Kidney epithelial cell (primary cell): ENCODE measurements at places on chromosomes 1 and 21.

- no peak for DNase-seq
These were observed 8.5 kb downstream of the DHRS3 start for GRCh38 chr1:12609469-12610003.

DNA sequence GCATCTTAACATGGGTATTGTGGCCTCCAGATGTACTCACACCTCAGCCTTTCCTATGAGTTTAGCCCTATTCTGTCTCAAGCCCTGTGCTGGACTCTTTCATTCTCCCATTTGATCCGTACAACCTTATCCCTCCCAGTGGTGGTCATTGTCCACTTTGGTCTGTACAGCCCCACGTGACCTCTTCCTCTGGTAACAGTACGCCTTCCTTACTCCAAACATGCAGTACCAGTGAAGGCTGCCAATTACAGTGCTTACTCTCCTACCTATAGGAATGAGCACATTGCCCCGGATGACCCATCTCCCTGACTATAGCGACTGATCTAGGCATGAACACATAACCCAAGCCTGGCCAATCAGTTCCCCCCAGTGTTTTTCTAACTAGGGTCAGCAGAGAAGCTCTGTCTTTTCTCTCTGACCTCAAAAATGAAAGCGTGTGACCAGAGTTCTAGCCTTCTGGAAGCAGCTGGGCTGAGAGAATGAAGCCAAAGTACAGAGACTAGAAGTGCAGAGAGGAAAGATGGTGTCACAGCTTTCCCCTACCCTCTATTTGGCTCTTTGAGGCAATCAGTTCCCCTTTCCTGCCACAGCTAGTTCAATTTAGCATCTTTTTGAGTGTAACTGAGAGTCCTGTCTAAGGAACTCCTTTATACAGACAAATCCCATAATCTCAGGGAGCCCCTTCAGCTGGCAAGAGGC, 9.9 kb upstream of the QSOX1 start:
- DNase-seq = no peak

DNA sequence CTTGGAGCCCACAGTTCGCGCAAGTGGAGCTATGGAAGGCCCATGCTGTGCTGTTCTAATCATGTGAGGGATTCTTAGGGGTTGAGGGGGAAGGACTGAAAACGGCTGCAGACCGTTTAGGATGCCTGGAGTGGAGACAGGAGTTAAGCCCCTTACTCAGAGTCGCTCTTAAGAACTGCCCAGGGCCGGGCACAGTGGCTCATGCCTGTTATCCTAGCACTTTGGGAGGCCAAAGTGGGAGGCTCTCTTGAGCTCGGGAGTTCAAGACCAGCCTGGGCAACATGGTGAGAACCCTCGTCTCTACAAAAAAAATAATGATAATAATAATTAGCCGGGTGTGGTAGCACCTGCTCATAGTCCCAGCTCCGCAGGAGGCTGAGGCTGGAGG, 1.1 kb downstream of the ZNF672 start:
- DNase-seq = no peak

- no peak for DNase-seq
These were observed 39.3 kb downstream of the BRINP2 start for GRCh38 chr1:177210071-177210470.

- DNase-seq = no peak
These were observed 415.6 kb downstream of the SMYD3 start for GRCh38 chr1:246091477-246091876.

DNA sequence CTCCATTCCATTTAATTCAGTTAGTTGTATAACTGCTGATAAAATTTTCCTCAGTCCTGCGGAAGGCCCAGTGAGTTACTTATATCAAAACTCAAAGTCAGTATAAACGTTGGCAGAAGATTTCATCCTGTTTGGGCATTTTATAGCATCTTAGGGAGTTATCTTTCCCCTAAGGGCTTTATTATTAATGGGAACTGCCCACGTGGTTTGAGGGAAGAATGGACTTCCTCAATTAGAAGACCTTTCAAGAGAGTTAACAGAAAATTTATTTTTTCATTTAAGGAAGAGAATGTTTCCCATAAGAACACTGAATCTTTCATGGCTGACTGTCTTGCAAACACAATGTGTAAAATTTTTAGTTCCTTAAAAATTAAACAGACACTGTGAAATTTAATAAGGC, 400.1 kb downstream of the NEGR1 start:
- no peak for DNase-seq

- no peak for DNase-seq
These were observed 64.2 kb downstream of the HLX start for GRCh38 chr1:220943319-220943996.

DNA sequence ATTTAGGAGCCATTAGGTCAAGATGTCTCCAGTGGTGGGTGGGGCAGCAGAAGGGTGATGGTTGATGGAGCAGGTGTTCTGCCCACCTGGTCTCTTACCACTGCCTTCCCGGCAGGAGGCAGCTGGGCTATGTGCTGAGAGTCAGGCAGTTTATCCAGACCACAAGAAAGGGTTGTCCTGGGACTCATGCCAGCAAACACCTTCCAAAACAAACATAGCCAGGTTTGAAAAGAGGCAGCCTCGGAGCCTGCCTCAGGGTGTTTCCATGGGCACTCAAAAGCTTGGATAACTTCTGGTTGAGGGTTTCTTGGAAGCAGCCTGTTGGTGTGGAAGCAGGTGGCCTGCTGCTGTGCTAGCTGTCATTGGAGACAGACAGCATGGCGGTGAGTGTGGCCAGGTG, 187.2 kb downstream of the PCP4 start:
- DNase-seq = peak; percentile 10

- no peak for DNase-seq
These were observed 1.6 kb downstream of the ELK4 start for GRCh38 chr1:205630241-205630640.

GRCh38 chr1:226739696-226740065, 599 bp upstream of the ITPKB start:
- no peak for DNase-seq

DNA sequence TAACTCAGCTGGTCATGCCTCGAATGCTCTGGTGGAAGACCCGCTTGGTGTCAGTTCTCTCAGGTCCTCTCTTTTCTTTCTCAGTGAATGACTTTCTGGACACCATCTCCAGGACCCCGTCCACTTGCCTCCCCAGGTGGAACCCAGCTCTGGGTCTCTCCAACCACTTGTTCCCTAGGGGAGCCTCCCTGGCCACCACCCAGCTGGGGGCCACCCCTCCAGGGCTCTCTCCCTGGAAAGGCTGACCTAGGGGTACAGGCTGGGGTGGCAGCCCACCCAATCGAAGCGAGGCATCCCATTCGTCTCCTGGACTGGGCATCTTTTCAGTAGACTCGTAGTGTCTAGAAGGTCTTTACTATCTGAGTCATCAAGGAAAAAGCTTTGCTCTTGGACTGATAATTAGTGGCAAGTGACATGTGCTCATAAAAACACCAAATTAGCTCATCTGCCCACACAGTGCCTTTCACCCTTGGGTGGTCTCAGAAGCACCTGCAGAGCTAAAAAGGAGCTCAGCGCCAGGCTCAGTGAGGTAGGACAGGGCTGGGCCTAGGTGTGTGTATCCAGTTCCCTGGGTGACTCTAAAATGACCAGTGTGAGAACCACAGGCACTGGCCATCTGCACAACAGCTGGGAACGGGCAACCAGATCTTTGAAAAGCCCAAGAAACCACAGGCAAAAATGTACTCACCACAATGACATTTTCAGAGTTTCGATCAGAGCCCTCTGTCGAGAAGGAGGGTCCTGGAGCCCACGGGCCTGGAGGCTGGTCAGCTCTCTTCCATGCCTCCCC, 2.4 kb upstream of the PDXK start:
- no peak for DNase-seq

- DNase-seq = no peak
These were observed 71.0 kb downstream of the CD46 start for GRCh38 chr1:207822602-207823451.

DNA sequence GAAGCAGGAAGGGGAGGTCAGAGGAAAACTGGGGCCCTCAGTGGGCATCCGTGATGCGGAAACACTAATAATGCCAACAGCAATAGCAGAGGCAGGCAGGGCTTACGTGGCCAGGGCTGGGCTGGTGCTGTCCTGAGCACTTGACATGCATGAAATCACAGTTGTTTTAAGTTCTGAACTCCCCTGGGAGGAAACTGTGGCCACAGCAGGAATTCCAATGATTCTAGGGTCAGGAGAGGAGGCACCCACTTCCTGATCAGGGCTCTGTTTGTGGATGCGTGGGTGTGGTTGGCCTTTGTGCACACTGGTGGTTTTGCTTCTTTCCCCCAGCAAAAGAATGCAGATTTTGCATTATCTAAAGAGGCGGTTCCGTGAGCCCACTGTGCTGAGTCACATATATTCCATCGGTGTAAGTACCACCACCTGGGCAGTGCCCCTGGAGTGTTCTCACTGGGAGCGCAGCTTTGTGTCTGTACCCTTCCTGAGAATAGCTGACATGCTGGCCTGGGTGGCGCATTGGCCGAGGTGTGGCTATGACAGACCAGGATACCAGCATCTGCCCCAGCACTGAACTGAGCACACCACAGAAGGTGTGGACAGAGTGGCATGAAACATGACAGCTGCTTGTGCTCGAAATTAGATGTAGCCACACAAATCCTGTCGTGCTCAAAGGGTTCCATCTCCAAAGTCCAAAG, 71.0 kb downstream of the PDE9A start:
- DNase-seq = peak; percentile 93

DNA sequence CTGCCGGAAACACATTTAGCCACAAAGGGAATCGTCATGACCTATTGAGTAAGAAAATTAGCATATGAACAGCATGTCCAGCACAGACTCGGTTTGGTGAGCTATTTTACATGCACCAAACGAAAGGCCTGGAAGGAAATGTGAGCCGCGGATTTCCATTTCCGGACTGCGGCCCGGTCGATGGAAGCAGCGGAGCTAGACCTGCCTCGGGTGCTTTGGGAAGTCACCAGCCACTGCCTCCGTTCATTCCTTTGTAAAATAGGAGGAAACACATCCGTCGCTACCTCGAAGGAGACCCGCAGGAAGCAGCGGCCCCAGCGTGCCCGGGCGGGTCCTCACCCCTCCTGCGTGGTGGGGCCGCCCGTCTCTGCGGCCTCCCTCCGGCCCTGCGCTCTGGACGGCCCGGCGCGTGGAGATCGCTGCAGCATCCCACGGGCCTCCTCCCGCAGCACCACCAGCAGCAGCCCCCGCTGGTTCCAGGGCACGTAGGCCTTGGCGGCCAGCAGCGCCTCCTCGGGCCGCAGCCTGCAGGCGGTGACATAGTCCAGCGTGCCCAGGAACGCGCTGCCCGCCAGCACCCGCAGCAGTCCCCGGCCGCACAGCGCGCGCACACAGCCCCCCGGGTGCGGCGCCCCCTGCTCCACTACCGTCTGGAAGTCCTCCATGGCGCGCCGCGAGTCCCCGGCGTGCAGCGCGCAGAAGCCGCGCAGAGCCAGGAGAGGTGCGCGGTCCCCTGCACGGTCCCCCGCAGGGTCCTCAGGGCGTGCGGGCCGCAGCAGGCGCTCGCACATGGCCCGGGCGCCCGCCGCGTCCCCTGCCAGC, 12.1 kb downstream of the TTC34 start:
- DNase-seq = no peak

GRCh38 chr1:203325418-203326091, 20.2 kb downstream of the BTG2 start:
- no peak for DNase-seq

- no peak for DNase-seq
These were observed 91.6 kb downstream of the LRRC8C start for GRCh38 chr1:89724369-89725010.

GRCh38 chr21:32962268-32962667, 63.5 kb upstream of the OLIG2 start:
- no peak for DNase-seq

DNA sequence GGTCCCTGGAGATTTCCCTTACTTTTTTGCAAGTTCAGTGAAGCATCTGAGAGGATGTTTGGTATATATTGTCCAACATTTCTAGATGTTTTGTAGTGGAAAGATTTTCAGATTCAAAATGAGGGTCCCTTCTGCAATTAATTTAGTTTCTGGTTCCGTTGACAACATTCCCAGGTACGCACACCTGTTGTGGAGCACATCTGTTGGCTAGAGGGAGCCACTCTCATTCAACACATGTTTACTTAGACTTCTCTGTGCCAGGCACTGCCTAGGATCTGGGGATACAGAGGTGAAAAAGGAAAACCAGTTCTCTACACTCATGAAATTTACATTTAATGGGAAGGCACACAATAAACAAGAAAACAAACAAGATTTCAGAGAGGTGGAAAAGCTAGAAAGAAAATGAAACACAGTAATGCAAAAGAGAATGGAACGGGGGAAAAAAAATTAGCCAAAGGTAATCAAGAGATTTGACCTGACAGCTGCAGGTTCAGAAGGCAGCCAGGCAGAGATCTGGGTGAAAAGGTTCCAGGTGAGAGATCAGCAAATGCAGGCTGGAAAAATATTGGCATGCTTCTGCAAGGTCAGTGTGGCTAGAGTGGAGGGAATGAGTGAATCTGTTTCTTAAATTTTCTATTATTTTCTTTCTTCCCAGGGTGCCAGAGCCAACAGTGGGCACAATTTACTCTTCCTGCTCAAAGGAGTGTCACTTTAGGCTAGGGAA, 48.4 kb upstream of the KAZN start:
- DNase-seq = no peak

DNA sequence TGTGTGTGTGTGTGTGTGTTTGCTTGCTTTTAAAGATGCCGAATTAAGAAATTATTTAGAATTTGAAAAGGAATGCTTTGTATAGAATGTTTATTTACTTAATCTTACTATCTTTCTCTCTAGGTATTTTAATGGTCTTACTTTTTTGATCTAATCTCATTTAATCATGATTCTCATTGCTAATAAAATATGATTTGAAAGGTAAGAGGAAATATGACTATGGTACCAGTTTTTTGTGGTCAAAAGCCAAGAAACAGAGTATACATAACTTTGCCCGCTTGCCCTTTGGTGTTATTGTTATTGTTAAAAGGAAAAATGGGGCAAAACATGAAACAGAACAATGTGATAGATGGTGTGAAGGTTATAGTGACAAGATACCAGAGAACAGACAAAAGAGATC, 74.6 kb downstream of the RPS6KC1 start:
- no peak for DNase-seq

GRCh38 chr1:57277681-57278080, 146.2 kb downstream of the DAB1 start:
- no peak for DNase-seq

DNA sequence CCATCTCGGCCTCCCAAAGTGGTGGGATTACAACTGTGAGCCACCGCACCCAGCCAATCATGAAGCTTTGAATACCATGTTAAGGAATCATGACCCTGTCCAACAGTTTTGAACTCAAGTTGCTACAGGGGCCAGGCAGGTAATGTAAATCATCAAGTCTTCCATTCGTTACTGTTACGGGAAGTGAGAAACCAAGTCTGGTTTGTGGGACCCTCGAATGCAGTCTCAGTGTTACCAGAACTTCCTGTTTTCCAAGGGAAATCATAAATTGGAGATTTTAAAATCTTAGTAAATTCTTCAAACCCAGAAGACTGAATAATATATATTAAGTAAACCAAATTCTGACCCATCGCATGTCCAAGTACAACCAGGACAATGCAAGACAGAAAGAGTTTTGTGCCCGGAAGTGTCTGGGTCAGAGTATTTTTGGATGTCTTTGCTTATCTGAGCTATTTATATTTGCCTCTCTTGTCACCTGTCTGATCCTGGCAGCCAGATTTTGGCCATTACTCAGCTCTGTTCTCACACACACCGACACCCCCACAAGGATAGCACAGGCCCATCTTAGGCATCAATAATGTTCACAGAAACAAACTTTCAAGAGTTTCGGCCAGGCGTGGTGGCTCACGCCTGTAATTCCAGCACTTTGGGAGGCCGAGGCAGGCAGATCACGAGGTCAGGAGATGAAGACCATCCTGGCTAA, 8.8 kb downstream of the ATP5IF1 start:
- DNase-seq = no peak
